ENCODE measurements at places on chromosomes 4 and X. TPM values are rescaled to one million over a fixed set of nuclear protein-coding genes. Genes with fewer than 3 reads are reported as not detected.

The TMPRSS11A gene
- polyA plus RNA-seq, result not detected

GRCh38 chrX:134482371-134482770, 22.4 kb downstream of the HPRT1 start:
- DNase-seq, result no peak

GRCh38 chr4:116343809-116344208, 741.6 kb downstream of the TRAM1L1 start:
- no peak for DNase-seq

The TBX22 gene
- not detected for polyA plus RNA-seq

DNA sequence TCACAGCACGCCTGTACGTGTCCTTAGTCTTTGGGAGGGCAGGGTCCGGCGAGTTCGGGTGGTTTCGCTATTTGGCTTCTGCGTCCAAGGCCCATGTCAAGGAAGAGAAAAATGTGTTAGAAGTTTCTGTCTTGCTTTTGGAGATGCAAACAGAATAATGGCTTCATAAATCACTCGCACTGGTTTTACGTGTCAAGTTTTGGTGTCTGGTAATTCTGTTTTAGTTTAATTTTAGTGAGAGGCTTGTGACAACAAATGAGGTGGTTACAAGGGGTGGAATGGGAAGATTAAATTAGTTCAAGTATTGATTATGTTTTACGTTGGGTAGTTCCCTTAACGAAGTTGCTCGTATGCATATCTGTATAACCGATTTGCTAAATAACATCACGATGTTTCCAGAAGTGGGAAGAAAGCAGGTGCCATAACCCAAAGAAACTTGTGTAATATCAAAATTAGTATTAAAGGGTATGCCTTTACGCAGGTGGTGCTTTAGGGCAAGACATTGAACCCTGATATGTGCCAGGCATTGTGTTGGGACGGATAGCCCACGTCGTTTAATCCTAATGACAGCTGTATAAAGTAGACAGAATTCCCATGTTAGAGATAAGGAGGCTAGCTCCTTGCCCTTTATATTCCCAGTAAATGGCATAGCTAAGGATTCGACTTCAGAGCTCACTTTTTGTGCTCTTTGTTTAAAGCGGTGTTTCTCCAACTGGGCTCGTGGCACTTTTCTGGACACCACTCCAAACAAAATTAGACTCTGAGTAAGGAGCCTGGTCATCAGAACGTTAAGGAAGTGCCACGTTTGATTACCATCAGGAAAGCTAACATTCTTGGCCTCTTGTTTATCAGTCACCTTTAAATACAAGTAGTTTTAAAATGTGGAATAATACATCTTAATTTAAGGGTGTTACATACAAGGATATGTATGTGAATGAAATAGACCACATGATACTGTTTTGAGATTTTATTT, 843 bp downstream of the RPL34 start:
- no peak for DNase-seq

The PPP1R3F gene
- polyA plus RNA-seq, result 9.8 TPM

DNA sequence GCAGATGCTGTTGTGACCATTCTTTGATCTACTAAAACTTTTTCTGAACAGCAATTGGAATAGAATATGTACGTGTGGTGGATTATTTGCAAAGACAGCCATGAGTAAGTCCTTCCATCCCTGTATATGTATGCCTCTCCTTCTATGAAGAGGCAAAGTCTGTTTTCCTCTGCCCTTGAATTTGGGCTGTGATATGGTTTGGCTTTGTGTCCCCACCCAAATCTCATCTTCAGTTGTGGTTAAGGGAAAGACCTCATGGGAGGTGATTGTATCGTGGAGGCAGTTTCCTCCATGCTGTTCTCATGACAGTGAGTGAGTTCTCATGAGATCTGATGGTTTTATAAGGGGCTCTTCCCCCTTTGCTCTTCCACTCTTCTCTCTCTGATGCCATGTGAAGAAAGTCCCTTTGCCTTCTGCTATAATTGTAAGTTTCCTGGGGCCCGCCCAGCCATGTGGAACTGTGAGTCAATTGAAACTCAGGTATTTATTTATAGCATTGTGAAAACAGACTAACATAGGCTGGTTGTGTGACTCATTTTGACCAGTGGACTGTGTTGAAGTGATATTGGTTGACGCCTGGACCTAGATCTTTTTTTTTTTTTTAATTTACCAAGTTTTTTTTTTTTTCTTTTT, 108.3 kb upstream of the CAMK2D start:
- no peak for DNase-seq

The BTC gene
- 7.1 TPM for polyA plus RNA-seq

GRCh38 chr4:183403961-183404360, 40.5 kb upstream of the CDKN2AIP start:
- no peak for DNase-seq

- DNase-seq, result no peak
Measured at GRCh38 chr4:160265014-160265413, 1162.1 kb downstream of the RAPGEF2 start.

The GLRA2 gene
- not detected for polyA plus RNA-seq

The PFKFB1 gene
- 0.23 TPM for polyA plus RNA-seq

DNA sequence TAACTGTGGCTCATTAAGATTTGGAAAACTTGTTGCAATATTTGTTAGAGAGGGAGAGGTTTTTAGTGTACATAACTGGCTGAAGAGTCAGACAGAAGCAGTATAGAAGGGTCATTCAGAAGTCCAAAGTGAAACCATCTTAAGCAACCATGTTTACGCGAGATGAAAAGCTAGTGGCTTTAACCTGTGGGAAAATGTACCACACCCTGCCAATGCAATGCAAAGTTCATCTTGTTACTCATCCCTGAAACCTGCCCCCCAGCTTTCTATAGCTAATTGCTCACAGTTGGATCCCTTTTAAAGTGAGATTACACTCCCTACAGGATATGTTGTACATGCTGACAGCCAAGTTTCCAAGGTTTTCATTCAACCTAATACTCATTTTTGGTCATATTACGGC, 96.7 kb upstream of the RAPGEF2 start:
- DNase-seq, result no peak

- DNase-seq, result no peak
Measured at GRCh38 chr4:73744203-73744602, 3.8 kb downstream of the CXCL8 start.

- no peak for DNase-seq
Measured at GRCh38 chr4:47662975-47663374, 174.9 kb downstream of the CORIN start.

GRCh38 chrX:150767475-150768131, 74.4 kb downstream of the MTMR1 start:
- DNase-seq, result no peak

The GABRQ gene
- polyA plus RNA-seq, result 0.08 TPM

DNA sequence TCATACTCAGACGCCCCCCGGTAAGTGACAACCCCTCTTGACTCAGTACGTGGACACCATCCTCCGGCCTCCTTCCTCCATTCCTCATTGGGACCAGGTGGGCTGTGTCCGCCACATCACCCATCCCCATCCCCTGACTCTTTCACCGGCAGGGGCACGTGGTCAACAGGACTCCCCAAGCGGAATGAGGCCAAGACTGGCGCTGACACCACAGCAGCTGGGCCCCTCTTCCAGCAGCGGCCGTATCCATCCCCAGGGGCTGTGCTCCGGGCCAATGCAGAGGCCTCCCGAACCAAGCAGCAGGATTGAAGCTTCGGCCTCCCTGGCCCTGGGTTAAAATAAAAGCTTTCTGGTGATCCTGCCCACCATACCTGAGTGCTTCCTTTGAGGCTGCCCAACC, 5.0 kb downstream of the PQBP1 start:
- DNase-seq, result no peak

The TLR1 gene
- 4.4 TPM for polyA plus RNA-seq

GRCh38 chr4:17447056-17447455, 64.8 kb downstream of the QDPR start:
- DNase-seq, result no peak

DNA sequence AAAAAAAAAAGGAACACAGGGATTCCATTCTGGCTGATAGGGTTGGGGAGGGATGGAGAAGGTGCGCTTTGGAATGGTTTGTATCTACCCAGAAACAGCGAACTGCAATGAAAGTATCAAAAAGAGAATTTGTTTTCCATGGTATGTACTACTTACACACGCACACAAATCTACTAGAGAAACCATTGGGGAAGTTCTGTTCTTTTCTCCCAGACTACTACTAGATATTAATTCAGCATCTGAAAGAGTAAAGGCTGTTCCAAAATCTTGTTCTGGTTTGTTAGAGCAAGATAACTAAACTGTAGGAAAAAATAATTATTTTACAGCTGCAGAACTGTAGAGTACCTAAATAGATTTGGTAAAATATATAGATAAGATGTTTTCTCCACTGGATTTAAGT, 118.4 kb downstream of the CBR4 start:
- no peak for DNase-seq

The BST1 gene
- polyA plus RNA-seq, result 21.0 TPM

DNA sequence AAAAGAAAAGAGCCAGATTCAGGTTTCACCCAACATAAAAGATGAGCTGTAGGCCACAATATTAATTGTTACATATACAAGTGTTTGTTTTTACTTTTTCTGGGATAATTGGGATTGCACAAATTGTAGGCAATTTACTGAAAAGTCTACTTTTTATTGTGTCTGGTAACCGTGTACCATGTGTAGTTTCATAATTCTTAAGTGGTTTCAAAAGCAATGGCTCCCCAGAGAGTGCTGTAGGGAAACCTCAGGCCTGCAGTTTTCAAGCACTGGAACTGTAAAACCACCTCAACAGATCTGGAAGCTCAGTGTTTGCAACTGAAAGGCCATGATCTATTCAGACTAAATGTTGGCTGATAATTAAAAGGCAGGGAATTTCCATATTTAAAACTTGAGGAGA, 53.9 kb upstream of the MMAA start:
- no peak for DNase-seq

DNA sequence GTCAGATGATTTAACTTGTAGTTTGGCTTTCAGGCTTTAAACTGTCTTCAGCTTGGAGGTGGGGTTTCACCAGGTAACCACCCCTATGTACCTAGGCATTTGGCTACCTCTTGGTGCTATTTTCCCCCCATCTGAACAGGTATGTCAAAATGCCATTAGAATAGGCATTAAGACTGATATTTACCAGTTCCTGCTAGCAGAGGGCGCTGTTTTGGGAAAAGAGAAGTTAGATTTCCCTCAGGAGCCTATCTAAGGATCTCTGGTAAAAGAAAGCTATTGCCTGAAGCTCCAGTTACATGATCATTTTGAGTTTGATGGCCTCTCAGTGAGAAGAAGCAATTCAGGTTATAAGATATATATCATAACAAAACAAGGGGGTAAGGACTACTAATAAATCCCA, 879.1 kb downstream of the SH3BGRL start:
- no peak for DNase-seq

GRCh38 chrX:105872941-105873340, 50.6 kb downstream of the NRK start:
- DNase-seq, result no peak

The SSR4 gene
- polyA plus RNA-seq, result 326 TPM

The JADE3 gene
- polyA plus RNA-seq, result 5.8 TPM

- no peak for DNase-seq
Measured at GRCh38 chr4:124863040-124863545, 150.6 kb upstream of the ANKRD50 start.

GRCh38 chrX:110284159-110284558, 33.7 kb downstream of the AMMECR1 start:
- DNase-seq, result no peak

The FRAS1 gene
- polyA plus RNA-seq, result 0.27 TPM

- no peak for DNase-seq
Measured at GRCh38 chrX:64352081-64352480, 43.2 kb downstream of the MTMR8 start.

The ARHGEF9 gene
- 32.2 TPM for polyA plus RNA-seq

GRCh38 chrX:122046226-122046625, 998.8 kb downstream of the GLUD2 start:
- DNase-seq, result no peak

DNA sequence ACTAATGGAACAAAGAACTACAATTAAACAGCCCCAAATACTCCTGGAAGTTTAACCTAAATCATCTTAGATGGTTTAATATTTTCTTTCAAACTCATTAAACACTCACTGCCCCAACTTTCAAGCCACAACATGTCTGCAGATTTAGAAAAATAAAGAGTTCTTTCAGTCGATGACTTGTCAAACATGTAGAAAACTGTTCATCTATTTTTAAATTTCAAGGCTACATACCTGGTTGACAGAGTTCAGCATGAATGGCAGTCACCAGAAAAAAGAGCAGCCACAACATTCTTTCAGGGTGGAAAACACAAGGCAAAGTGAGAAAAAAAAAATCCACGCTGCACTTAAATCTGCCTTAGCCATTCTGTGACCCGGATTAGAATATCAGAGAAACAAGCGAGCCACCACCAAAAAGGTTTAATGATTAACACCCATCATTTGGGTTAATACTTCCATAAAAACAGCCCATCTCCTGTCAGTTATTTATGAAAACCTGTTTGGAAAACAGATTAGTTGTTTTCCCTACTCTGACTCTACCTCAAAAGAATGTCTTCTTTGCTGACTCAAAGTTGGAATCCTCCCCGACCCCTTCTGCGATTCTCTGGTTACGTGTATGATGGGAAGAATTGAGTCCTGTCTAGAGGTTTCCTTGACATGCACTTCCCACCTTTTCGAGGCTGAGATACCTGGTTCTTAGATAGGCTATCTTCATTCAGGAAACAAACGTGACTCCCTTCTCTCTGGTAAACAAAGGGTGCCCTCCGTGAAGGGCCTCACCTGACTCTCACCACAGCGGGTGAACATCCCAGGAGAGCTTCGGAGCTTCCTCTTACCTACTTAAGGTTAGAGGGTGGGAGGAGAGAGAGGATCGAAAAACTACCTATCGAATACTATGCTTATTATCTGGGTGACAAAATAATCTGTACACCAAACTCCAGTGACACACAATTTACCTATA, at the start of gene CLTRN:
Gene CLTRN (minus strand): TSS at position 319 of the 958 bp plus-strand sequence. CDS start 30 bp downstream, at position 289.
- DNase-seq, result no peak

The SOX3 gene
- polyA plus RNA-seq, result not detected

DNA sequence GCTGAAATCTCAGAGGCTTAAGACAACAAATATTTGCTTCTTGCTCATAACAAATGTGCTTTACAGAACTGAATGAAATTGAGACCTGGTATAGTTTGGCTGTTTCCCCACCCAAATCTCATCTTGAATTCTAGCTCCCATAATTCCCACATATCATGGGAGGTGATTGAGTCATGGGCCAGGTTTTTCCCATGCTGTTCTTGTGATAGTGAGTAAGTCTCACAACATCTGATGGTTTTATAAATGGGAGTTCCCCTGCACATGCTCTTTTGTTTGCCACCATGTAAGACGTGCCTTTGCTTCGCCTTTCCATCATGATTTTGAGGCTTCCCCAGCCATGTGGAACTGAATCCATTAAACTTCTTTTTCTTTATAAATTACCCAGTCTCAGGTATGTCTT, 221.1 kb upstream of the DIPK2B start:
- no peak for DNase-seq

The PHKA1 gene
- 5.3 TPM for polyA plus RNA-seq

DNA sequence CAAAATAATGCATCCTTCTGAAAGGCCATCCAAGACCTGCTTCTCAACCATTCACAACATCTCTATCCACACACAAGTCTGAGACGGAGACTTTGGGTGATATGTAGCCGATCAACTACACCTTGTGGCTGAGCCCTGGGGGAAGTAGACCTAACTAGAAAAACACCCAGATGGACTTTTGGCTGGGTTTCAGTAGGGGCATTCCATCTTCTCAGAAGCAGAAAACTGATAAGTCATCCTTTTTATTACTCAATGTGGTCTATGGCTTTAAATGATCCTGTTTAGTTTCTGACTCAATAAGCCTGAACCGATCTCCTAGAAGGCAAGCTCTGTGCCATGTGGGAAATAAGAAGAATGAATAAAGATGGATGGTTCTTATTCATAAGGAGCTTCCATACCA, 82.5 kb upstream of the AFF2 start:
- DNase-seq, result no peak

The UPF3B gene
- polyA plus RNA-seq, result 9.9 TPM

Data from urinary bladder (tissue), 4 donors.